ENCODE measurements at places on chromosomes 2 and 18.

DNA sequence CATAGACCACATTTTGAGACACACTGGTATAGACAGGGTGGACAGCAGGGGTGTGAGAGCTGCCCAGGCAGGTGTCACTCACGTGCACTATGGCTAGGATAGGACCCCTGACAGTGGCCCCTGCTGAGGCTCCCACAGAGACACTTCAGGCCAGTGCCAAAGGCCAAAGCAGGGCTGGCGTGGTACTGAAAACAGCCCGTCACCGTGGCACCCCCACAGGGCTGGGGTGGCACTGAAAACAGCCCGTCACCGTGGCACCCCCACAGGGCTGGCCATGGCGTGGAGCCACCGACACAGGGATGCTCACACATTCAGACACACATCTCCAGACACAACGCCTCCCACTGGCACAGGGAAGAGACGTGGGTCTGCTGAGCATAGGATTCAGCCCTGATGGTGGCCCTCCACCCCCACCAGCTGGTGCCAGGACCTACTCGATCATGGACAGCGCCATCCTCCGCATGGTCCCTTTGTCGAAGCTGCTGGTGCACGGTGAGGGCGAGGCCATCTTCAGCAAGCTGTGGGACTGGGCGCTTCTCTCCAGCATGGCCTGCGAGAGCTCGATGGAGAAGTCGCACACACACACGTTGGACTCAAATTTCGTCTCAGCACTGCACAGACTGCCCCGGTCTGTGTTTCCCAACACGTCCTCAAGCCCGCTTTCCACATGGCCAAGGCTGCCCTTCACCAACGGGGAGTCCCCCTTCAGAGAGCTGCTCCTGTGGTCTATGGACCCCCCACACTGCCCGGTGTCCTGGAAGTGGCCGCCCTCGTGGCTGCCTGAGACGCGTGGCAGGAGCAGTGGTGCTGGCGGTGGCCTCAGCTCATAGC lies 34.1 kb downstream of the ANKMY1 start:
- no peak for DNase-seq

GRCh38 chr2:7815726-7816125 lies 866.1 kb upstream of the ID2 start:
- DNase-seq = no peak

- no peak for DNase-seq
These were observed 665.9 kb downstream of the CBLN2 start for GRCh38 chr18:71878226-71878625.

- no peak for DNase-seq
These were observed 6.7 kb downstream of the DLX1 start for GRCh38 chr2:172091761-172092566.

- DNase-seq = no peak
These were observed 113.8 kb downstream of the SH3RF3 start for GRCh38 chr2:109242654-109243331.

GRCh38 chr2:146874260-146874658 lies 970.6 kb upstream of the ACVR2A start:
- DNase-seq = no peak

- DNase-seq = no peak
These were observed 12.1 kb downstream of the LRRTM1 start for GRCh38 chr2:80292474-80292873.

GRCh38 chr2:114032705-114033104 lies 142.8 kb downstream of the ACTR3 start:
- no peak for DNase-seq

DNA sequence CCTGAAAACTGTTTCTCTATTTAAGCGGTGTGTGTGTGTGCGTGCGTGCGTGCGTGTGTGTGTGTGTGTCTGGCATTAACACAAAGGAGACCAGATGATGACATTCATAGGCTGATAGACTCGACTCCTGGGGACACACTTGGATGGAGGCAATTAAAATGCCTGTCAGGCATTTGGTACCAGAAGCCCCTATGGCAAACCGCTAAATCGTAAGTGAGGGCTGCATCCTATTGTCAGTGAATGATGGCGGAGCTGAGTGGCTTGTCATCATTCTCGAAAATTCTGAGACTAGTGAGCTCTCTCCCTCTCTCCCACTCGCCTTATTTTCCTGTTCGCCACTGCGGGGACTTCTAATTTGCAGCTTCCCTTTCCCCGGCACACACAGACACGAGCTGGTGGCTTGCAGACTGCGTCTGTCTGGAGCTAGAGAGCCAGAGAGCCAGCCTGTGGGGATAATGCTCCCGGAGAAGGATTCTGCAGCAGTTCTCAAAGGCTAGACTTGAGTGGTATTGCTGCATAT lies 155.4 kb downstream of the MAP2 start:
- no peak for DNase-seq

DNA sequence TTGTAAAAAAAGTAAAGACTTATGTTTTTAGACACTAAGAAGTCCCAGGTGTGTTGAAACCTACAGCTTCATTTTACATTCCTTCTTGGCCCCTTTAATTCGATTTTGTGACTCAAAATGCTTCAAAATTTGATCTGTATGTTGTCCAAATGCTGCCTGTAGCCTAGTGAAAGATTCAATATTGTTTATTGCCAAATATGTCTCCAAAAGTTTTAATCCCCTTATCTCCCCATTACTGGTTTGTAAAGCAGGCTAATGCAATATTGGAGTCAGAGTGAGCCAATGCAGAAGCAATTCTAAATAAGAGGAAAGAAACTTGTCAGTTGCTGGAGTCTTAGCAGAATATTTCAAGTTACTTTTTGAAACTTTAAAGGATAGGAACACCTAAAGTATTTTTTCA lies 287.0 kb upstream of the ZC3H15 start:
- DNase-seq = no peak

DNA sequence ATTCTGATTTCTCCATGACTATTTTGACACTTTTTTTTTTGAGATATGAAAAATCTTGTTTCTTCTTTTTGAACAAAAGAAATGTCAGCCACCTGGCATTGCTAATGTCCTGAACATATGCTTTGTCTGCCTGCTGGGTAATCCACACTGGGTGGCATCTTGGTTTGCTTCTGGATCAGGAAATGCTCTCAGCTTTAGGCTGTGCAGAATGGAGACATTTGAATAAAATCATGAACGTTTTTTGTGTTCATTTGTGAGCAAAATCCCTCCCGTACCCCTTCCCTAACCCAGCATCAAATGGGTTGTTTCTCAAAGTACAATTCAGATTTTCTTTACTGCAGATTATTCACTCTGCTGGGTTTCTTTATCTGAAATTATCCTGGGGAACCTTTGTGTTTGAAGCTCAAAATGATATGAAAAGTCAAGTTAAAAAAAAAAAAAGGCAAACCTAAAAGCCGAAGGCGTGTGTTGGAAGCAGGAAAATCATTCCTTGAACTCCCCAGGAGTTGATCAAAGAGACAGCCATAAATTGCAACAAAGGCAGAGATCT lies 53.4 kb upstream of the KLF7 start:
- no peak for DNase-seq

DNA sequence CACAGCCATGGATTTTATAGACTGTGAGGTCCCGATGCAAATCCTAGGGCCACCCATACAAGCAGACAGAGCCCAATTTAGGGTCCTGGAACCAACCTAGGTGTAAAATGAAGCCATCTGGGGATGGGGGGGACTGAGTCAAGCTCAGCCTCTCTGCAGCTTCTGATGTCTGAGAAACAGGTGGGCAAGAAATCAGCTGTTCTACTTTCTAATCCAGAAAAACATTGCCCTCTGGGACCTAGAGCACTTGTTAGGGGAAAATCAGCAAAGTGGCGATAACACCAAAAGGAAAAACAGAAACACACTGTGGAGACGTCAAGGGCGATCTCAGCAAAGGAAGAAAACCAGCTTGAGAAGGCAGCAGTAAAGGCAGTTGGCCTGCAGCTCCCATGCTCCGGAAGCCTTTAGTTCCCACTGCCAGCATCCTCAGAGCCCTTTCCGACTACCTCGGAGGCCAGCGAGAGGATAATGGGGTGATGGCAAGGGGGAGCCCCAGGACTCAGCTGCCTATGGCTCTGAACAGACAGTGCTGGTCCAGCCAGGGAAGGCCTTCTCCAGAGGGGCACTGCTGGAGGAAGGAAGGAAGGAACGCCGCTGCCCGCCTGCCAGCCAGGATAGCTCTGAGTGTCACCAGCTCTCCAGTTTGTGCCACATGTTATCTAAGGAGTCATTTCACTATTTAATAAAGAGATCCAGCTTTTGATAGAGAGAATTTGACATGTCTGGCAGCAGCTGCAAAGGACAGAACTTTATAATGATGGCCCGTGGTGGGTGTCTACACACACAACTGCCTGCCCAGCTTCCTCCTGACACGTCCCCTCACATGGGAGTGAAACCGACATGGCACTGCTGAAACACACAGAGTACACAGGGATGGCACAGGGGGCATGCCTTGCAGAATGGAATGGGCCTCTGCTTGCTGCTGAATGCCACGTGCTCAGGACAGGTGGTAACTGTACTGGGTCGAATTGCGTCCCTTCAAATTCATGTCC lies 37.7 kb downstream of the HS1BP3 start:
- DNase-seq = no peak

GRCh38 chr18:79136742-79137141 lies 67.5 kb downstream of the ATP9B start:
- DNase-seq = no peak

- peak; percentile 22 for DNase-seq
These were observed at the start of gene MSL3B for GRCh38 chr2:233867993-233868532. MSL3B (minus strand) TSS chr2:233868386.

- DNase-seq = no peak
These were observed 348.3 kb downstream of the ADCYAP1 start for GRCh38 chr18:1252936-1253335.

GRCh38 chr2:210195101-210195852 lies 24.1 kb upstream of the KANSL1L start:
- DNase-seq = no peak

- no peak for DNase-seq
These were observed 33.8 kb upstream of the TEX51 start for GRCh38 chr2:126864861-126865260.

DNA sequence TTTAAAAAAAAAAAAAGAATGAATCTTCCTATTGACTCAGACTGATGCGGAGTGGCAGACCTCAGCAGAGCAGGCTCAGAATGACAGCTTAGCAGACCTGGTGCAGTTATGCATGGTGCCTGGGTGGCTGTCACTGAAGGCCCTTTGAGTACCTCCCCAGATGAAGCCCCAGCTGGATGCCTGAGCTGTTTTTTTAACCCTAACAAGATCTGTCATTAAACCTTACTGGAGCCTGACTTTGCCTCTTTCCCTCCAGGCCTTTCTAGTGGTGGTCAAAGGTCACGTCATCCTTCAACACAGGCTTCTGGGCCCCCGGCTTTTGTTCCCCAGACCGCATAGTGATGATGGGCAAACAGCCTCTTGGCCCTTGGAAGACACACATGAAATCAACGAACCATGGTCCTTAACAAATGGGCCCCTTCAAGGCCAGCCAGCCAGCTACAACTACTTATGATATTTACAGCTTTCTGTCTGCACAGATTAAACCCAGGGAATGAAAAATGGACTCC lies 138.3 kb upstream of the CYP1B1 start:
- no peak for DNase-seq

GRCh38 chr2:55045780-55046179 lies 4.5 kb downstream of the RTN4 start:
- no peak for DNase-seq

GRCh38 chr2:226578373-226578772 lies 221.2 kb downstream of the IRS1 start:
- no peak for DNase-seq

- DNase-seq = no peak
These were observed 99.8 kb upstream of the NEUROD1 start for GRCh38 chr2:181780047-181780651.

- DNase-seq = no peak
These were observed 656.9 kb downstream of the TSN start for GRCh38 chr2:122412360-122412759.

- DNase-seq = no peak
These were observed 14.6 kb upstream of the ACOXL start for GRCh38 chr2:110717734-110718133.

DNA sequence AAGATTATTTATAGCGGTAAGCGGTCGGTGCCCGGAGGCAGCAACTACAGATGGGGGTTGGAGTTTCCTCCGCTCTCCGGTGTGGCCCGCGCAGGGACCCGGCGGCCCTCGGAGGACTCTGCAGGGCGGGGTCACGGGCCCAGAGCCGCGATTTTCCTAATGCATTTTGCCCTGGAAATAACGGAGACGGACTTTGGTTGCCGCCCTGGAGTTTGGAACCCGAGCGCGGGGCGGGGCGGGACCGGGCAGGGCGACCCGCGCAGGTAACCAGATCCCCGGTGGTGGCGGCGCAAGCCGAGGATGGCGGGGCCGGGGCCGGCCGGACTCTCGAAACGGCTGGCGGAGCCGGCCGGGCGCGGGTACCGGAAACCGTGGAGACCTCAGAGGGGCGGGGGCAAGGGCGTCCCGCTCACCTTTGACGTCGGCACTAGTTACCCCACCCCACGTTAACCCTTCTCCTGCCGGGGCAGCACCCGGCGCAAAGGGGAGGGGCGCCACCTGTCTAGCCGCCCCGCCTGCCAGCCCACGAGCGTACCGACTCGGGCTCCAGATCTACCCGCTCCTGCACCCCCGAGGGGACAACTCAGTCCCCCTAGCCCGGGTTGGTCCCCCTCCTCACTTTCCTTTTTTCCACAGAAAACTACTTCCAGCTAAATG lies 2.9 kb downstream of the CYP26B1 start:
- DNase-seq = no peak

GRCh38 chr2:28678944-28679343 lies 72.7 kb upstream of the PPP1CB start:
- no peak for DNase-seq

DNA sequence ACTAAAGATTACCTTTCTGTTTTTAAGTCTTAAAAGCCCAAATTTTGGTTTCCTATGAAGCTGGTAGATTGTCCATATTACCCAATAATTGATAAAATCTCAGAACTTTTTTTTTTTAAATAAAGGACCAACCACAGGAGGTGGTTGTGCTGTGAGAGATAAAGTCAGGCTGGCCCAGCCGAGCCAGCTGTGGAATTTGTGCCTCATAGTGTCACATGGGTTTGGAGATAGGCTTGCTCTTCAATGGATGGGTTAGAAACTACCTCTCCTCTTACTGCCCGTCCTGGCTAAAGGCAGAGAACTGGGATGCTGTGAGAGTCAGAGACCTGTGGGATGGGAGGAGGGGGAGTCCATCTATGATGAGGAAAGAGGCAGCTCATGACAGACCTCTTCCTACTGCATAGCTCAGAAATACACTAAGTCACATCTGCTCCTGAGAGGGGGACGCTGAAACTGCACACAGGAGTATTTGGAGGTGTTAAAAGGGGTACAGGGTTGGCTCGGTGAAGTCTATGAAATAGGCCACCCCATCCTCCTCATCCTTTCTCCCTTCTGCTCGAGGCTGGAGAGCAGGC lies 99.7 kb upstream of the MGAT4A start:
- DNase-seq = no peak

DNA sequence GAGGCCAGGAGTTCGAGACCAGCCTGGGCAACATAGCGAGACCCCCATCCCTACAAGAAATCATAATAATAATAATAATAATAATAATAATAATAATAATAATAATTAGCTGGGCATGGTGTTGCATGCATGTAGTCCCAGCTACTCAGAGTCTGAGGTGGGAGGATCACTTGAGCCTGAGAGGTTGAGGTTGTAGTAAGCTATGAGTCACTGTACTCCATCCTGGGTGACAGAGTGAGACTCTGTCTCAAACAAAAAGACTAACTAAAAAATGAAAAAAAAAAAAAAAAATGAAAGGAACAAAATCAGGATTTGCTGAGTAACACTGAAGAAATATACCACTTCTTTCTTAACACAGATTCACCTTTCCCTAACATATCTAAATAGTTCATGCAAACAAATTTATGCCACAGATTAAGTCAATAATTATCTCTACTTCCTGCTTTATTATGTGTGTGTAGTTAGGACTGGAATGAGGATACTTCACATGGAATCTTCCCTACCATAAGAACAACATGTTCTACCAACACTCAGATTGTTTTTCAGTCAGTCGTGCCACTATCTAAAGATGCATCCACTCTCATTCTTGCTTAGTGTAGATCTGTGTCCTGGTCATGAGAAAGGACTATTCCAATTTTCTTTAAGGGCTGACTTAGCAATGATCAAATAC lies 928.7 kb downstream of the SLC4A3 start:
- no peak for DNase-seq

Measured in stimulated activated CD4-positive, alpha-beta T cell treated with anti-CD3 and anti-CD28 coated beads, TNF-alpha, amount 100 ng/mL, for 4 hours (primary cell).